ENCODE measurements at places on chromosomes 6 and 20.

DNA sequence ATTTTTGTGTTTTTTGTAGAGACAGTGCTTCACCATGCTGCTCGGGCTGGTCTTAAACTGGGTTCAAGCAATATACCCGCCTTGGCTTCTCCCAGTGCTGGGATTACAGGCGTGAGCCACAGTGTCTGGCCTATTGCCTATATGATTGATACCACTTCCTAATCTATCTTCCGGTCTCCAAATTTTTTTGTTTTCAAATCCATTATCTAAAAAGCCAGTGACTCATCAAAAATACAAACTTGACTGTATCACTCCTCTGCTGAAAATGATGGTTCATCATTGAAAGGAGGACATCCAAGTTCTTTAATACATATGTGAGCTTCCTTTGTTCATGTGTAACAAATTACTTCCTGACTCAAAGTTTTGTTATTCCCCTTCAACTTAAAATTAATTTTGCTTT is 35.5 kb downstream of the FAM8A1 start:
- no peak for DNase-seq

DNA sequence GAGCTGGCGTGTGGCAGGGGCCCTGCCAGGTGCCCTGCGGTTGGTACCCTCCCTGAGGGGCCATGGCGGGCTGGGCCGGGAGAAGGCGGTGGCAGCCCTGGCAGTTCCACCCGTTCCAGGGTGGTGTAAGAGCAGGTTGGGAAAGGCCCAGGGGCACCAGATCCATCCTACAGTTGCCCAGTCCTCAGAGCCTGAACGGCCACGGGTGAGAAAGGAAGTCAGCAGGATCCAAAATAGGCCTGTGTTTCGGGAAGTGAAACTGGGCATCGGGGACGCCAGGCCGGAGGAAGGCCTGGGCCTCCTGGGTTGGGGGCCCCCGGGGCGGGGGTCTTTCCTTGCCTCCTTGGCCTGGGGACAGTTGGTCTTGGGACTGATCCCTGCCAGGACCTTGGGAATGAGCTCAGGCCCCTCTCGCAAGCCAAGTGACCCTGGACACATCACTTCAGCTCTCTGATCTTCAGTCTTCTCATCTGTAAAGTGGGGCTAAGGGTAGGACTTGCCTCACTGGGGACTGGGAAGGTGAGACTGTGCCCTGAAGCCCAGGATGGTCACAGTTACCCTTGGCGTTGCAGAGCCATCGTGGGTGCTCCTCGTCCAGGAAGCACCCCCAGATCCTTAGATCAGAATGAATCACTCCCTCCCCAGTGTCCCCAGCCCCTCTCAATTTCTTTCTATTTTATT is 18.1 kb upstream of the NOL4L start:
- DNase-seq, result no peak

- no peak for DNase-seq
These were observed 37.2 kb downstream of the SYNJ2 start for GRCh38 chr6:158018851-158019361.

- DNase-seq, result no peak
These were observed 24.7 kb downstream of the ENTPD6 start for GRCh38 chr20:25220021-25220730.

GRCh38 chr20:51492167-51493092 is 50.1 kb downstream of the NFATC2 start:
- DNase-seq, result no peak

- no peak for DNase-seq
These were observed 100.9 kb downstream of the BMP5 start for GRCh38 chr6:55774286-55775028.

DNA sequence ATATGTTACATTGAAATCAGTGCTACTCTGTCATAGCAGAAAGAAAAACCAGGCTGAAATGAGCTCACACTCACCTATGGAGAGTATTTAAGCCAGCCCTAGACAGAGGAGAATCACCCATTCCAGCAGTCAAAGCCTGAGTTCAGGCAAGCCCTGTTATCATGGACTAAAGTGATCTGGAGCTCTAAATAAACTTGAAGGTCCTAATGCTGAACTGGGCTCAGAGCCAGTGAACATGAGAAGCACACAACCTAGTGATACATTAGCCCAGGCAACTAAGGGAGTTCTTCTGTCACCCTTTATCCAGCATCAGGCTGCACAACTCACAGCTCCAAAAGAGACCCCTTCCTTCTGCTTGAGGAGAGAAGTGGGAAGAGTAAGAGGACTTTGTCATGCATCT is 425.0 kb downstream of the COL12A1 start:
- DNase-seq, result no peak

GRCh38 chr20:50085481-50086365 is 27.2 kb downstream of the UBE2V1 start:
- no peak for DNase-seq

DNA sequence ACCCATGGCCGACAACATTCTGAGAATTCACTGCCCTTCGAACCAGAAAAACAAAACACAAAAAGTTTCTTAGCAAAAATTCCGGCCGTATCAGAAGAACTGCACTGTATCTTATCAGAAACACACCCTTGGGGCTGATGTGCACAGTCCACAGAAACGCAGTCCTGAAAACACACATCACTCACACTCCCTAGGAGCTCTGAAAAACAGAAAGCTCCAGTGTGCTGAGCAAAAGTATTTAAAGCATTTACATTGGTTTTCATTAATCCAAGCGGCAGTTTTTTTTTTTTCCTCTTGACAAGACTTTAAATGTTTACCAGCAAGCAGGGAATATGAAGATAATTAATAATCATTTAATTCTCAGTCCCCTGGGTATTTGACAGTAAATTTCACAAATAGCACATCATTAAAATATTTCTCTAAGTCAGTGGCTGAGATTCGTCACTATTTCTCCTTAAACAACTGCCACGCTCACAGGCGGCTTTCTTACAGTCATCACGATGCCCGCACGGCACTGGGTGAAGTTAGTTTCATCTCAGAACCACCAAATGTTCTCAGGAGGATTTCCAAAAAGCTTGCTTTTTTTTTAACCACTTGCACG is 13.3 kb downstream of the NFATC2 start:
- no peak for DNase-seq

DNA sequence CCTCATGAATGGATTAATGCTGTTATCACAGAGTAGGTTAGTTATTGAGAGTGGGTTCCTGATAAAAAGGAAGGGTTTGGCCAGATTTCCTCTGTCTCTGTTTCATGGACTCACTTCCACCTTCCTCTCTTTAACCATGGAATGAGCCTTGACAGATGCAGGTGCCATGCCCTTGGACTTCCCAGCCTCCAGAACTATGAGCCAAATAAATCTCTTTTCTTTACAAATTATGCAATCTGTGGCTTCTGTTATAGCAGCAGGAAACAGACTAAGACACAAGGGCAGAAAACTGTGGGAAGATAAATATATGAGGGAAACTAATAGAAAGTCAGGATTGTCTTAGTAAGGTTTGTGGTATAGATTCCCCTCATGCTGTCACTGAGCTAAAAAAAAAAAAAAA is 106.5 kb downstream of the QRSL1 start:
- no peak for DNase-seq
